Kidney tubule cell (primary cell): ENCODE measurements at places on chromosomes 3 and 15.

DNA sequence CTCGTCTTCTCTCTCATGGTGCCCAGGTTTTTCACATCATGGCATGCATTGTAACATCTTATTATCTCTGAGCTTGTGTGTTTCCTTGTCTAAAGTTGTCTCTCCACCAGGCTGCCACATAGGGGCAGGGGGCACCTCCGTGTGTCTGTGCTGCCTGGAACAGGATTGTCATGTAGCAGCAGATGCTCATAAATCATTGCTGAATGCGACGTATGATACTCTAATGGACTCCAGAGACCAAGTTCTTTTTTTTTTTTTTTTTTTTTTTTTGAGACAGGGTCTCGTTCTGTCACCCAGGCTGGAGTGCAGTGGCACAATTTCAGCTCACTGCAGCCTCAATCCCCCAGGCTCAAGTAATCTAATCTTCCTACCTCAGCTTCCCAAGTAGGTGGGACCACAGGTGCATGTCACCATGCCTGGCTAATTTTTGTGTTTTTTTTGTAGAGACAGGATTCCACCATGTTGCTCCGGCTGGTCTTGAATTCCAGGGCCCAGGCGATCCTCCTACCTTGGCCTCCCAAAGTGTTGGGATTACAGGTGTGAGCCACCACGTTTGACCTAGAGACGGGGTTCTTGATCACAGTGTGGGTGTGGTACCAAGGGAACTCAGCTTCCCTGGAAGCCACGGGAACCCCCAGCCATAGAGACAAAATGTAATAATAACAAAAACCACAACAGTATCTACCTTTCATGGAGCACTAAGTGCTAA lies 4.7 kb upstream of the DNASE1L3 start:
- DNase-seq, result no peak

DNA sequence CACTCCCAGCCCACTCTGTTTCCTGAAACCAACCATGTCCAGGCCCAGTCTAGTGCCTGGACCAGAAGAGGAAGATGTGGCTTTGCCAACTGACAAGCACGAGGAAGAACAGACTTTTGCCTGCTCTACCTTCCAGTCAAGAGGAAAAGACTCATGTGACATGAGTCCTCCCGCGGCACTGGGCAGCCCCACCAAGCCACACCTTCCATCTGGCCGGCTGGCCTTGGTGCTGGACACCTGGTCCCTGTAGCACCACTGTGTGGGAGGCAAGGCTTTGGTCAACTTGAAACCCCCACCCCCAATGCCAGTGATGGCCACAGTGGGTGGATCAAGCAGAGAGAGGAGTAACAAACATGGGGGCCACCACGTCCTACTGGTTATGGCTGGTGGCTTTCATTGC lies 12.5 kb downstream of the CHDH start:
- DNase-seq, result no peak

DNA sequence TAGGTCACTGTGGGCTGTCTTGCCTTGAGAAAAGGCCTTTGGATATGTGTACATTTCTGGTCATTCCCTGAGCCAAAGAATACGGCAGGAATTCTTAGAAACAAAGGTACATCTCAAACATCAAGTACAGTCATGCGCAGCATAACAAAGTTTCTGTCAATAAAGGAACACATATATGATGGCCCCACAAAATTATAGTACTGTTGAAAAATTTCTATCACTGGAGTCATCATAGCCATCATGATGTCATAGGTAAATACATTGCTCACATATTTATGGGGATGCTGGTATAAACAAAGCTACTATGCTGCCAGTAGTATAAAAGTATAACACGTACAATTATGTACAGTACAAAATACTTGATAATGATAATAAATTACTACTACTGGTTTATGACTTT lies 38.9 kb upstream of the NECTIN3 start:
- DNase-seq, result no peak

- DNase-seq, result peak; percentile 7
These were observed 255.4 kb downstream of the ARPP21 start for GRCh38 chr3:35894735-35895134.

DNA sequence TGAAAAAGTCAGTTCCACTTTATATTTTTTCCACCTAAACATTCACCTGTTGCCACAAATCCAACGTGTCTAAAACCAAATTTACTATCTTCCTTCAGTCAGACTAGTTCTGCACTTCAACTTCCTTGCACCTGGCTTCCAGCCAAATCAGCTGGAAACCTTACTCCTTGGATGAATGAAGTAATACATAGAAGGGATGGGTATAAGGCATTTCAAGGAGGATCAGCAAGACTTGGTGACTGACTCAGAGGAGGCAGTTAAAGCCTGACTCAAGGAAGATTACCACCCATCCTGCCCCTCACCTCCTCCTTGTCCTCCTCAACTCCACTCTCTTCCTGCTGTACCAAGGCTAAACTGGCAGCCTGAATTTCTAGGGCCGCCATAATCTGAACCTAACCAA lies 37.1 kb downstream of the QTRT2 start:
- DNase-seq, result peak; percentile 89

DNA sequence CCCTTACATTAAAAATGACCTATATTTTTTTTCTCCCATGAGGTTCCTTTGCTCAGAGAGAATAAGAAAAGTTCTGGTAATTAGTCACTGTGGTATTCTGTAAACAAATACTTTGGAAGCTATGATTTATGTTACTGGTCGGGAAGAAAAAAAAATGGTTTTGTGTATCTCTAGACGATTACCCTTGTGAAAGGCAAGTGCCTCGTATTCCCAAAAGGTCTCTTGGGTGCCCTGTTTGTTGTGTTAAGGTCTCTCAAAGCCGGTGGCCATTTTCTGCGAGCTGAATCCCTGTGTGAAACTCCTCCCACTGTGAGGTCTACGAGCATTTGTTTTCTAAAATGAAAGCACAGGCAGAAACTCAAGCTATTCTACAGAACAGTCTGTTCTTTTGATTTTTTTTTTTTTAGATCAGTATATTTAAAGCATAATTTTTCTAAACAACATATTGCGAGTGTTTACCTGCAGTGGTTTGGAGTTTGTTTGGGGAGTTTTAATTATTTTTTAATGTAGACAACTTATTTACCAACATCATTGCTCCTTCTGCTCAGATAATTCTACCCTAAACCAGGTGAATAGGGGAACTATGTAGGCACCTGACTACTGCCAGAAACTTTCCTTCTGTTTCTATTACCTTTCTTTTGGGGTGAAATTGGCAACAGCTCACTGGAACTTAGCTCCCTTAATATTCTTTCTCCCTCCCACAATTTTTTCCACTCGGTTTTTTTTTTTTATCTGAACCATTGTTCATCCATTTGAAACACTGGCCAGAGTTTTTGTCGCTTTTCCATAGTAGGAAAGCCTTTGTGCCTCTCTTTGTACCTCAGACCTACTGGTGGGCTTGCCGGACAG lies 44.0 kb downstream of the ZBTB38 start:
- DNase-seq, result peak; percentile 50

DNA sequence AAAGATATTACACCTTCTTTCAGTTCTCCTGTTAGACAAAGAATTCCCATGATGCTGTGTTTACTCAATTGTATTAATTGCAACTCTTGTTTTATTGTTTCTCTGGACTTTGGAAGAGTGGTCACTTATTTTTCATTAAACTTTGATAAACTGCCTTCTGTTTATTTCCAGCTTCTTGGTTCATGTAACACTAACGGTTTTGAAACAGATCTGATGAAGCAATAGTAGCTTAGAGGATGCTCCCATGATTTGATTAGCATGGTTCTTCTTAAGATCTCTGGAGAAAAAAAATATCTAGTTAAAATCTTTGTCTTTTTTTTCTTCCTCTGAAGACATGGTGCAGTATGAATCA lies 90.1 kb downstream of the FNDC3B start:
- DNase-seq, result no peak

DNA sequence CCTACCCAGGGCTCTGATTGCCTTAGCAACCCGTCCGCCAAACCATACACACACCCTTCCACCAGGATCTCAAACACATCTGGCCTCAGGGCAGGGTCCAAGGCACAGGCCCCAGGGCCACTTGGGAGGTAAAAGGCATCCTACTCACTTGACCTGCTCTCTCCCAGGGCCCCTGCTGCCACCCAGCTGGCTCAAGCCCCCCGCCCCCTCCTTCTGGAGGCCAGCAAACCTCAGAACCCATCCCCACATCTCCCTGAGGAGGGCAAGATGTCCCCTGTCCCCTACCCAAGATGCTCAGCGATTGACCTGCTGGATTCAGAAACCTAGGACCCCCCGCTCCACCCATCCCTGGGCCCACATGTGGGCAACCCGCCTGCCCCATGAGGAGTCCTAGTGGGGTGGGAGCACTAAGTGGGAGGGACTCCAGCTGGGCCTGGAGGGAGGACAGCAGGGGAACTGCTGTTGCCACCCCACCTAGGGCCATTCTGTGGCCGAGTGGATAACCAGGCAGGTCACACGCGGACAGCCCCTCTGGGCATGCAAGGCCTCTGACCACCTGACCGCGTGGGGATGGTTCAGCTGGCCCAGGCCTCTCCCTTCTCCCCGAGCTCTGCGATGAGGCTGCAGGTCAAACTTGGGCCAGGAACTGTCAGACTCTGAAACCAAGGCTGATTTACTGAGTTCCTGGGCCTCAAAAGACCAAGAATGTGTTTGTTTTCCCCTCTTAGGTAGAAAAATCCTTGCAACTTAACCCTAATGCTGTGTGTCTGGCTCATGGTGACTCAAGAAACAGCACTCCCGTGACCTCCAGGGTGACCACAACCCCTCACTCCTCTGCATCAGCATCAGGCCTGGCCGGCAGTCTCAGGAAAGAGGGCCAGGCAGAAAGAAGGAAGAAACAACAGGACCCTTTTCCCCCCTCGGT lies 4.2 kb downstream of the MFGE8 start:
- no peak for DNase-seq

DNA sequence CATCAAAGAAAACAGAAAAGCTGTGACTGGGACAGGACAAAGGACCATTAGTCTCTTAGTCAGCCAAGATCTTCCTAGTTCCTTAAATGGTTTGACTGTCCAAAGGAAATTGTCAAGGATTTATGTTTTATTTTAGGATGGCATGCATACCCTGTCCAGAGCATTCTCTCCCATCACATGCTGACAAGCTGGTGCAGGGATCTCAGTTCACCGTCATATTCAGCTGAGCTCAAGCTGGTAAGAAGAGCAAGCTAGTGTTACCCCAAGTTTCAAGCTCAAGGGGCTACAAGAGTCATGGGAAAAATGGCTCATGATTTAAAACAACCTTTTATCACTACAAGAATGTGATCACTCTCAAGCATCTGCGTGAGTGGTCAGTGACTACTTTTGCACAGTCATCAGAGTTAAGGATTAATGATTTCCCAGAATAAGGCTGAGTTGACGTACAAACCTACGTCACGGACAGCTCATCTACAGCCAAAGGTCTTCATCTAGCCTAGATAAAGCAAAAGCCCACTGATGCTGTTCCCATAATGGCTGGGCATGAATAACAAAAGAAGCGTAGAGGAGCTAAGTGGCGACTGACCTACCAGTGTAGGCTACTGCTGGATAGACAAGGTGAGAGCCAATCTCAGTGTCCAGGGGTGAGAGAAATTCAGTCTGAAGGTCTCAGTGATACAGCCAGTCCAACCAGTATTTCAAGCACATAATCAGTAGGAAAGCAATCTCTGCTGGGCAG lies 157.5 kb downstream of the GABRB3 start:
- DNase-seq, result peak; percentile 29

DNA sequence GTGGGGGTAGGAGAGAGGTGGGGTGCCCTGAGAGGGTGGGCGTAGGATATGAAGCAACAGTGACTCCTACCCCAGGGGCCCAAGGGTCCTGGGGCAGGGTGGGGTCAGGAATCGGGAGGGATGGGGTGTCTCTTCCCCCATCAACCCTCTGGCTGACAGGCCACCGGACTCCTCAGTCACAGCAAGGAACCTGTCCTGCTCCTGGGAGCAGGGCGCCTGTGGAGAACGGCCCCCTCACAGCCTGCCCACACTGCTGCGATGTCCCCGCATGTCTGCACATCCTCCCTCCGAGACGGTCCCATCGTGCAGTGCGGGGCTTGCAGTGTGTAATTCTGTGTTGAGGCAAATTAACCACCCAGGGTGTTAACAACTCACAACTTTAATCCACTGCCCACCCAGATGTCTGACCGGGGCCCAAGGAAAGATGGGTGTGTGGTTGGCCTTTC lies 2.7 kb downstream of the TM4SF19 start:
- DNase-seq, result no peak

DNA sequence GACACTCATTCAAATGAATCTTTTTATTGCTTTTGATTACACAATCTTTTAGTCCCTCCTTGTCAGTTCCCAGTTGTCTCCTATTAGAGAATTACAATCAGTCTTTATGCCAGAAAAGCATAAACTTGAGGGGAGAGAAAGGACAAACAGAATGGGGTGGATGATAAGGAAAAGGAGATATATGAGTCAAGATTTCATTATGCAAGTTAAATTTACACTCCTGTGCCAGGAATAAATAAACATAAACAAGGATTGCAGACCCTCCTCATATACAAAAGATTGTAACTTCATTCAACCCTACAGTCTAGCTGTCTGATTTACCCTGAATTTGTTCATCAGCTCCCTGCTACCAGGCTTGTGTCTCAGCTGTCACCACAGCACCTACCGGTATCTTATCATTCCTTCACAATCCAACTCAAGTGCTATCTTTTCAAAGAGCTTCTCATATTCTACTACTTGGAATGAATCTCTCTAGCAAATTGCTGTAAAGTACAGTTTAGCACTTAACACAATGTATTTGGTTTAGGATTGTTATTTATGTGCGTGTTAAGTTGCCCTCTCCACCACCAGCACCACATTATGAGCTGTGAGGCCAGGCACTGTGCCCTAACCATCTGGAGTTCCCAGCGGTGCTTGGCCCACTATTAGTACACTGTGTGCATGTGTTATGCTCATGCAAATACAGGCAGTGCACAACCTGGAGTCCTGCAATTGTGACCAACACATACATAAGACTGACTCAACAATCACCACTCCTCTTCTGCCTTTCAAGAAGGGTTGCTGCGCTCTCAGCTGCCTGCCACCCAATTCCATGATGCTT lies 504.1 kb downstream of the TBL1XR1 start:
- DNase-seq, result no peak

DNA sequence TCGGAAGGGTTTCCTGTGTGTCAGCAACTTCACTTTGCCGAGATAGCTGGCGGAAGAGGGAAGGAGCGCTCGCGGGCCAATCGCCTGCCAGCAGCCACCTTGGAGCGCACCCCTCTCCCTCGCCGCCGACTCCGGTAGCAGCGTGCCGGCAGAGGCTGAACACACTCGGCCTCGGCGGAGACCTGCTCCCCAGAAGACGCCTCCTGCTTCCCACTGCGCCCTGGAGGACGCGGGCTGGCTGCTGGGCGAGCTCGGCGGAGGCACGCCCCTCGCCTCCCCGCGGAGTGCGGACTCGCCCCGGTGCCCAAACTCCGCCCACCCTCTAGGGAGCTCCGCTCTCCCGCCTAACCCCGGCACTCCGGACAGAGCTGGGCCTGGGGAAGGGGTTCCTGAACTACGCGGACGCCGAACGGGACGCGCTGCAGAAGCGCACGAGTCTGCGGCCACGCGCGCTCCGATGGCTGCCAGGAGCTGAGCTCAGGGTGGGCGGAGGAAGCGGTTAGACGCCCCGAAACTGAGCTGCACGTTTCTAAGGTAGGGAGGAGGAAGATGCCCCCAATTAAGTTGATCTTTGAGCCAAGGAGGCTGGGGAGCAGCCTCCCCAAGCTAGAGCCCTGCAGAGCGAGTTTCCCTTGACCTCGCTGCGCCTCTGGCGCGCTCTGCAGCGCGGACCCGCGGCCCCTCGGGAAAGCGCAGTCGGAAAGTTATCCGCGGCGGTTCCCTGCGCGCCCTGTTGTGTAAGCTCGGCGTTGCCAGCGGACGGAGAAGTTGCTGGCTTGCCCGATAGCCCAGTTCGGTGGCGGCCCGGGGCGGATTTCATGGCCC lies at the start of gene P2RY1:
Gene P2RY1 (plus strand): TSS at position 356 of the 825 bp plus-strand sequence. CDS start 652 bp downstream, outside the sequence.
- peak; percentile 73 for DNase-seq

GRCh38 chr3:29318251-29318650 lies 37.4 kb downstream of the RBMS3 start:
- peak; percentile 76 for DNase-seq
